ENCODE measurements at places on chromosomes 2 and 18. TPM values are rescaled to one million over a fixed set of nuclear protein-coding genes. Genes with fewer than 3 reads are reported as not detected.

The LRP1B gene
- total RNA-seq, result 0.34 TPM

The UCN gene
- total RNA-seq, result 8.0 TPM

The DYNAP gene
- total RNA-seq, result not detected

The ACAA2 gene
- total RNA-seq, result 18.2 TPM

The CYBRD1 gene
- 14.9 TPM for total RNA-seq

The VSNL1 gene
- total RNA-seq, result 4.6 TPM

The PDCL3 gene
- total RNA-seq, result 26.3 TPM

The RESP18 gene
- not detected for total RNA-seq

The CD8B gene
- 0.47 TPM for total RNA-seq

The DES gene
- total RNA-seq, result 4.2 TPM

The IL37 gene
- not detected for total RNA-seq

The PDIA6 gene
- 149 TPM for total RNA-seq

The CAPN13 gene
- total RNA-seq, result 0.25 TPM

All from HCT116 (cell line).